Left lung (tissue), 14 donors: ENCODE measurements at places on chromosomes 12 and 14. TPM values are rescaled to one million over a fixed set of nuclear protein-coding genes. Genes with fewer than 3 reads are reported as not detected.

The PIP4P1 gene
- total RNA-seq = 40.3 TPM

- no peak overlapping the region for H3K4me3 ChIP-seq
- no peak for DNase-seq
These were observed 72.9 kb upstream of the C14orf180 start for GRCh38 chr14:104506461-104507253.

DNA sequence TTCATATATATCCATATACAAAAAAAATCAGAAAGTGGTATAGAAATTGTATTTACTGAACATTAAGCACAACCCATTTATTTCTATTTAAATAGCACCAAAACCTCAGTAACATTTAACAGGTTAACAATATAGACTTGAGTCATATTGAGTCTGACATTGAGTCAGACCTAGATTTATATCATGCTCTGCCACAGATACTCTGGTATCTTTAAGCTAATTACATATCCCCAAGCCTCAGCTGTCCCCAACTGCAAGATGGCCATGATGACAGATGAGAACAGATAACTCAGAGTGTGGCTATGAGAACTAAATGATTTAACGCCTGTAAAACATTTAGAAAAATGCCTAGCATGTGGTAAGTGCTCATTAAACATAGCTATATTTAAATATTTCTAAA is 40.3 kb downstream of the IFNG start:
- no peak for DNase-seq
- H3K27me3 ChIP-seq = no peaks in the 10 kb centered on the region
- H3K4me1 ChIP-seq = no peaks in the 10 kb centered on the region
- H3K4me3 ChIP-seq = no peak overlapping the region
- no peak overlapping the region for H3K27ac ChIP-seq

GRCh38 chr14:97543221-97543620 is 746.0 kb downstream of the VRK1 start:
- no peak overlapping the region for H3K4me3 ChIP-seq
- DNase-seq = no peak
- H3K27ac ChIP-seq = no peak overlapping the region

DNA sequence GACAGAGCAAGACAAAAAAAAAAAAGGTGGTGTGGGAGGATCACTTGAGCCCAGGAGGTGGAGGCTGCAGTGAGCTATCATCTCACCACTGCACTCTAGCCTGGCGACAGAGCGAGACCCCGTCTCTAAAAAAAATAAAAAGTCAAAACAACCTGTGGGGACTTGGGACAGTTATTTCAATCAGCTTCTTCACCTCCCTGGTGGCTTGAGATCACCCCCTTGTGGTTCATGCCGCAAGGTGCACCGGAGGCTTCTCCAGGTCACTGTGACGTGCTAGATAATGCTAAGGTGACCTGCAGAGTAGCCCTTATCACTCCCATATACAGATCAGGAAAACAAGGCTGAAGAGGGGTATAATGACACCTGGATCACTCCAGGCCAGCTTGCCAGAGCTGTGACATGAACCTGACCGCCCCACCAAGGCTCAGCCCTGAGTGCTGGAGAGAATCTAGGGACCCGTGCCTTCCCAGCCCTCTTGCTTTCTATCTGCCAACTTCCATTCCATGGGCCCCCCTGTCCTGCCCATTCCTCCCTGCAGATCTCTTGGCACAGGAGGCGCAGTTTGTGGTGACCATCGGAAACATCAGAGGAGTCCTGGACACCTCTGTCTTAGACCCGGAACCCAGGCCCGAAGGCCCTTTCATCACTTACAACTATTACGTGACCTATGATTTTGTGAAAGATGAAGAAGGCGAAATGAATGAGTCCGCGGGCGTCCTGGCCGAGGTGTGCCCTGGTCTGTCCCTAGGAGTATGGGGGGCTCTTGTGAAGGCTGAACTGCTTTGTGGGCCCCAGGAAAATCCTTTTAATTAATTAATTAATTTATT is 8.1 kb downstream of the LRRC43 start:
- no peak overlapping the region for H3K4me3 ChIP-seq
- DNase-seq = no peak
- no peaks in the 10 kb centered on the region for H3K27me3 ChIP-seq
- no peaks in the 10 kb centered on the region for H3K4me1 ChIP-seq
- H3K36me3 ChIP-seq = no peaks in the 10 kb centered on the region

The SLC5A8 gene
- 5.5 TPM for total RNA-seq

DNA sequence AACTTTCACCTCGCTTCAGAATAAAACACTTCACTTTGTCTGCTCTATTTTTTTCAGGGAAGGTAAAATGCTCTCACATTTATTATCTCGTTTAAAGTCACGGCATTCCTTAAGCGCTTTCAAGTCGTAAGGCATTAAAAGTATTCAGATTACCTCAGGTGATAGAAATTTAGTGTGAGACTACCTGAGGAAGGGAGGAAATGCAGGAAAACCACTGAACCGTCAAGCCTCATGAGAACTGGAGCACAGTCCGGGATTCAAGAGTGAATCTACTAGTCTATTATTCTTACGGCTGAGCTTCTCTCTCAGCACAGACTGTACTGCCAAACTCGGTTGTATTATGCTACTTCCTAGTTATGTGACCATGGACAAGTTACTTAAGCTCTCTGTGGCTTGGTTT is 8.3 kb upstream of the PPFIBP1 start:
- no peak overlapping the region for H3K4me3 ChIP-seq
- H3K36me3 ChIP-seq = no peaks in the 10 kb centered on the region
- H3K27ac ChIP-seq = no peak overlapping the region

- no peak overlapping the region for H3K4me3 ChIP-seq
- H3K27ac ChIP-seq = no peak overlapping the region
- H3K4me1 ChIP-seq = peaks cover 2% of the 10 kb centered on the region
- H3K36me3 ChIP-seq = no peaks in the 10 kb centered on the region
- no peaks in the 10 kb centered on the region for H3K27me3 ChIP-seq
These were observed 11.9 kb downstream of the NT5DC3 start for GRCh38 chr12:103829092-103829491.

The DNAH10 gene
- 4.0 TPM for total RNA-seq
